ENCODE measurements at places on chromosomes 4 and X.
A peak's percentile ranks its signal among the peaks of the same experiment; 100 is the strongest.

- DNase-seq: no peak
These were observed 19.3 kb downstream of the SLC25A53 start for GRCh38 chrX:104137496-104137895.

DNA sequence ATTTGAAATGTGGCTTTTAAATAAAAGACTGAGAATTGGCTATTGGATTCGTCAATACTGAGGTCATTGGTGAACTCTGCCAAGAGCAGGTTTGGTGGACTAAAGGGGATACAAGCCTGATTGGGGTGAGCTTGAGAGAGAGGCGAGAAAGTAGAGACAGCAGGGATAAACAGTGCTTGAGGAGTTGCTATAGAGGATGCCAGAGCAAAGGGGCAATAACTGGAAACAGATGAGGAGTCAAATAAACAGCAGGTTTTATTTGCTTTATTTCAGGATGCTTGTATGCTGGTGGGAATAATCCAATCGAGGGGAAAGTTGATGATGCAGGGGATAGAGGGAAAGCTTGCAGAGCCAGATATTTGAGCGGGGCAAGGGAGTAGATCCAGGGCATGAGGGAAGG lies 24.0 kb upstream of the ANXA3 start:
- no peak for DNase-seq

DNA sequence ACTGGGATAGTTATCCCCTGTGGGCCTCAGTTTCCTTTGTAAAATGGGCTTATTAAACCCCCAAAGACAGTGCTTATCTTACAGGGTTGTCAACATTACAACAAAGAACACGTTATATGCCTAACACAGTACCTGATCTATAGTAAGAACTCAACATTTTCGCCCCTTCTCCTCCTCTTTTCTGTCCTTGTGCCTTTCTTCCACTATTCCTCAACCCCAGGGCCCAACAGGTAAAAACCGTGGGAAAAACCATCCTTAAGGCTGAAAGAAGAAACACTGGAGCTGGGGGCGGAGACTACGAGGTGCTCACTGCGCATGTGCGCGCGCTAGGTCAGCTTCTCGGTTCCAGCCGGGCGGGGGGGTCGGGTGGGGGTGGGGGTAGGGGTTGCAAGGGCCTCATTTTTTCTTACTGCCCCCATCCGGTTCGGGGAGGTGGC lies 426 bp upstream of the XIAP start:
- no peak for DNase-seq

DNA sequence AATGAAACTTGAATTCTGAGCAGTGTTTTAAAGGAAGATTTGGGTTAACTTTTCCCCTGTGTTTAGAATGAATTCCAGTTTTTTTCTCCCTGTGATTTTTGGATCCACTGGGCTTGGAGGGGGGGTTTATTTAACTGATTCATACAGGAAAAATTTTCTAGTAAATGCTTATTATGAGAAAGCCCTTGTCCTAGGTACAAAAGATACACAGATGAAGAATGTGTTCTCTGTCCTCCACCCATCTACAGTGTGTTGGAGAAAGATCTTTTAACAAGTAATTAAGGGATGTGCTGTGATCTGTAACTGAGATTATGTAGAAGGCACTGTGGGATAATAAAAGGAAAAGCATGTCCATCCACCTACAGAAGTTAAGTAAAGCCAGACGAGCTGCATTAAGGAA lies 103.9 kb downstream of the STIM2 start:
- DNase-seq: no peak

GRCh38 chrX:136863826-136864225 lies 16.7 kb downstream of the RBMX start:
- no peak for DNase-seq

GRCh38 chr4:25535278-25535677 lies 120.4 kb upstream of the SLC34A2 start:
- no peak for DNase-seq

DNA sequence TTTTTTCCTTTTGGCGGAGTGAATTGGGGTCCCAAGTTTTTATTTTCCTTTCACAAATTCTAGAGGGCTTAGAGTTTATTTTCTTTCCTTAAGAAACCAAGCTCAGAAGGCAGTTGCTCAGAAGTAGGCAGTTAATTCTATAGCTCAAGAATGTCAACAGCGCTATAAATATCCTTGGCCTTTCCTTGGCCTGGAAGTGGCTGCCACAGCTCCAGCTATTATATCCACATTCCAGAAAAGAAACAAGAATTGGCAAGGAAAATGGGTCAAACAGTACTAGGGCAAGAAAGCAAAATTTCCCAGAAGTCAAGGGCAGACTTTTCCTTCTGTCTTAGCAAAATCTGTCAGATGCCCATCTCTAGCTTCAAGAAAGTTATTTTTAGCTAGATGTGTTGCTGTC lies 31.0 kb downstream of the SLC10A6 start:
- no peak for DNase-seq

GRCh38 chr4:15654593-15655222 lies 449 bp downstream of the FBXL5 start:
- peak; percentile 31 for DNase-seq

DNA sequence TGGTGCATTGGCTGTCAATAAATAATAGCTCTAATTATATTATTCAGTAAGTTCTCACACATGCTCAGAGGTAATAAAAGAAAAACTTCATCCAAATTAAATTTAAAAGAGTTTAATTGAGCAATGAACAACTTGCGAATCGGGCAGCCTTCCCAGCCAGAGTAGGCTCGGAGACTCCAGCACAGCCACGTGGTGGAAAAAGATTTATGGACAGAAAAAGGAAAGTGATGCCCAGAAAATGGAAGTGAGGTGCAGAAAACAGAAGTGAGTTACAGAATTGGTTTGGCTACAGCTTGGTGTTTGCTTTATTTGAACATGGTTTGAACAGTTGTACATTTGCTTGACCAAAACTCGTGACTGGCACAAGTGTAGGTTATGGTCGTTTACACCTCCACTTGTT lies 13.6 kb upstream of the BOD1L1 start:
- DNase-seq: no peak

- no peak for DNase-seq
These were observed 9.4 kb downstream of the ANKRD50 start for GRCh38 chr4:124703154-124703553.

DNA sequence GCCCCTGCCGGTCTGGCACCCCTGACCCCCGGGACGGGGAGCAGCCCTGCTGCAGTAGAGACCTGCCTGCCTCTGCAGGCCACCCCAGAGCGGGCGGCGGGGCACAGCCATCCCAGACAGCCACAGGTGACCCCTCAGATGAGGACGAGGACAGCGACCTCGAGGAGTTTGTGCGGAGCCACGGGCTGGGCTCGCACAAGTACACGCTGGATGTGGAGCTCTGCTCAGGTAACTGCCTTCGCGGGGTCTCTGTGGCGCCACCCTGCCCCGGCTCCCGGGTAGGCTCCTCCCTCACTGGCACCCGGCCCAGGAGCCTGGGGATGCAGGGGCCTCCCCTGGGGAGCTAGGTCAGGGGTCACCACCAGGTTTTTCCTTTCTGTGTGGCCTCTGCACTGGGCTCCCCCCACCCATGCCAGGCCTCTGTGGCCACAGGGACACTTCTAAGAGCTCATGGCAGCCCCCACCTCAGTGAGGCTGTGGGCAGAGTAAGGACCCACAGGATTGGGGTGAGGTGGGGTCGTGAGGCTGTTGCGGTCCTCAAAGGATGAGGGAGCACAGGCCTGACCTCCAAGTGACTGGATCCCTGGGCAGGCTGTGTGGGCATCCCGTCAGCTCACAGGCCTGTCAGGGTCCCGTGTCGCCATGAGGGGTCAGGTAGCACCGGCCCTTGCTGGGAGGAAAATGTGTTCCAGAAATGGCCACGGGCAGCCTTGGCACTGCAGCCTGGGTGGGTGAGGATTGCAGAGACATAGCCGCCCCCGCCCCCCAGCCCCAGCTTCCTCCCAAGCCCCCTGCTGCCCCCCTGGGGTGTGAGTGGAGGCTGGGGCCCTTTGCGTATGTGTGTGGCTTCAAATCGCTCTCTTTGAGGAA lies 6.4 kb downstream of the UVSSA start:
- DNase-seq: no peak

- no peak for DNase-seq
These were observed 59.6 kb downstream of the DCX start for GRCh38 chrX:111352424-111352823.

DNA sequence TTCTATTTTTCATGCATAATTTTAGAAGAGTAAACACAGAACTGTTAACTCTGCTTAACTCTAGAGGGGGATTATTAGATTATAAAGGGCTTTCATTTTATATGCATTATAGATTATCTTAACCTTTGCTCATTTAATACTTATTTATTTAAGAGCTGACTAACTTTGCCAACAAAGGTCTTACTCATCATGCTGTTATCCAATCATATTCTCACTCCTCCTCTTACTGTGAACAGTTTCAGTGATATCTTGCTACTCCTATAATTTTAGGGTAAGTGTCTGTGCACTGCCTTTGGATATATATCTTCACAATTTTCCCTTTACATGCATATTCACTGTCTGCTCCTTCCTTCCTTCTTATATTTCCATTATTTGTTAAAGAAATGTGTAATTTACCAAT lies 1814.9 kb downstream of the STIM2 start:
- peak; percentile 5 for DNase-seq

DNA sequence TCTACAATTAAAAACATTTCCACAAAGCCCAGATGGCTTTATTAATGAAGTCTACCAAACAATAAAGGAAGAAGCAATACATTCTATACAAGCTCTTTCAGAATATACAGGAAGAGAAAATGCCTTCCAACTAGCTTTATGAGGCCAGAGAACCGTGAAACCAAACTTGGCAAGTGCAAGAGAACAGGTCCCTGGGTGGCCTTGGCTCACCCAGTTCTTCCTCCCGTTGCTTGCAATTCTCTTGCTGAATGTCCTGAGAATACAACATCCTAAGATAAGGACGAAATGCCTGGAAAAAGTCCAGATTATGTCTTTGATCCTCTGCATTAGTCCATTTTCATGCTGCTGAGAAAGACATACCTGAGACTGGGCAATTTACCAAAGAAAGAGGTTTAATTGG lies 204.9 kb downstream of the MAD2L1 start:
- peak; percentile 21 for DNase-seq

- DNase-seq: no peak
These were observed 158.3 kb downstream of the AFAP1 start for GRCh38 chr4:7781366-7781765.

DNA sequence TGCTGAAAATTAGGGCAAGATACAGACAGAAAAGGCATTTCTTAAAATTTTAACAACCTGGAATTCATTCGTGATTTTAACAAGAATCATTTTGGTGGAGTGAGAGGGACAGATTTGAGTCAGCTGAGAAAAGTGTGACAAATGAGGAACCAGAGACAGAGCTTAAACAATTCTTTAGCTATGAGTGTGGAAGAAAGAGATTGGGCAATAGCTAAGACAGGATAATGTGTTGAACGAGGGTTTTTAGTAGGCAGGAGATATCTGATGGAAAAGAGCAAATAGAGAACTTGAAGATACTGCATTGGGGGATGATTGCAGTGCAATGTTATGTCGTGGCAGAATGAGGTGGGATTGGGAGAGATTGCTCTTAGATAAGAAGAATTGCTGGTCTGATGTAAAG lies 164.2 kb upstream of the SPRY1 start:
- peak; percentile 20 for DNase-seq

DNA sequence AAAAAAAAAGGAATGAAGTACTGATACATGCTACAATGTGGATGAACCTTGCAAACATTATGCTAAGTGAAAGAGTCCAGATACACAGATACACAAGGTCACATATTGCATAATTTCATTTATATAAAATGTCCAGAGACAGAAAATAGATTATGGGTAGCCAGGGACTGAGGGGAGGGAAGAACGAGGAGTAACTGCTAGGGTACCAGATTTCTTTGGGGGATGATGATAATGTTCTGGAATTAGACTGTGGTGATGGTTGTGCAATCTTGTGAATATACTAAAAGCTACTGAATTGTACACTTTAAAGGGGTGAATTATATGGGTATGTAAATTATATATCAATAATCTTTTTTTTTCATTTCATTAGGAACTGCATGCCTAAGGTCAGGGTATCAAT lies 20.8 kb upstream of the AP1AR start:
- no peak for DNase-seq

DNA sequence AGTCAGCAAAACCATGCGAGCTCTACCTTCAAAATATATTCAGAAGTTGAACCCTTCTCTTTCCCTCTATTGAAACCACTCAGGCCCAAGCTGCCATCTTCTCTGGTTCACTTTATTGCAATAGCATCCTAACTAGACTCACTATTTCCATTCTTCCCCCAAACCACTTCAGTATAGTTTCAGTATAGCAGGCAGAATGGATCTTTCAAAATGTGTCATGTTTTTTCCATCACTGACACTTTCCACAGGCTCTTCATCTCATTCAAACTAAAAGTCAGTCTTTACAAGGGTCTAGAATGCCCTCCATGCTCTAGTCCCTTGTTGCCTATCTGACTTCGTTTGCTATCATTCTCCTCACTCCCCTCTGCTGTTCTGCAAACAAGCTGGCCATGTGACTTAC lies 274.4 kb downstream of the IDS start:
- no peak for DNase-seq

DNA sequence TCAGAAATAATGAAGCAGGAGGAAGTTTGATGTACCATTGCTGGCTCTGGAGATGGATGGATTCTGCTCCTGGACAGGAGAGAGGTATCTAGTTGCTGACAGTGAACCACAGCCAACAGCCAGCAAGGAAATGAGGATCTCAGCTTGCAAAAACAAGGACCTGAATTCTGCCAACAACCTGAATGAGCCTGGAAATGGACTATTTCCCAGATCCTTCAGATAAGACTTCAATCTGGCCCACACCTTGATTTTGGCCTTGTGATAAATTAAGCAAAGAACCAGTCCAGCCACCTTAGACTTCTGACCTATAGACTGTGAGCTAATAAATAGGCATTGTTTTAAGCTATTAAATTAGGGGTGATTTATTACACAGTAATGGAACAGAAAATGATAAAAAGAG lies 220.3 kb downstream of the ADAMTS3 start:
- DNase-seq: no peak

GRCh38 chrX:37825215-37825842 lies 22.0 kb downstream of the DYNLT3 start:
- DNase-seq: no peak

DNA sequence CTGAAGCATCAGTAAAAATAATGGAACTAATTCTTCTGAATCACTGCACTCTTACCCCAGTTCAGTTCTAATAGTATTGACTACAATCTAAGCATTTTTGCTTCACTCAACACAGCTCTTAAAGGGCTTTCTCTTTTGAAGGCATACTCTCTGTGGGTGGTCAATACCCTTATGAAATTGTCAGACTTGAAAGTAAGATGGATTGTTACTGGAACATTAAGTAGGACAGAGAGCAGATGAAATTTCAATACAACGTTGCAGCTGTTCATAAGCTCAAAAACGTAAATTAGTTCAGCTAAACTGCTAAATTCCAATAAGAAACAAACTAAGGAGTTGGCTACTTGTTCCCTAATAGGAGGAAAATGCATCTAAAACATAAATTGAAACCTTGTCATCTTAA lies 352.3 kb upstream of the TENM3 start:
- DNase-seq: no peak

GRCh38 chr4:120509222-120509621 lies 413.3 kb downstream of the PRDM5 start:
- no peak for DNase-seq

GRCh38 chr4:95505151-95505550 lies 43.6 kb downstream of the UNC5C start:
- peak; percentile 24 for DNase-seq

GRCh38 chr4:20126906-20127305 lies 124.8 kb upstream of the SLIT2 start:
- DNase-seq: peak; percentile 48

GRCh38 chr4:121070274-121070673 lies 2.1 kb downstream of the NDNF start:
- no peak for DNase-seq
